SK-N-SH (cell line): ENCODE measurements at places on chromosomes 3 and 15. TPM values are rescaled to one million over a fixed set of nuclear protein-coding genes. Genes with fewer than 3 reads are reported as not detected.
A peak's percentile ranks its signal among the peaks of the same experiment; 100 is the strongest.

- H3K27ac ChIP-seq, result no peak overlapping the region
- H3K4me3 ChIP-seq, result no peak overlapping the region
- no peak for DNase-seq
These were observed 60.8 kb downstream of the GREM1 start for GRCh38 chr15:32778391-32779176.

GRCh38 chr15:76903251-76903681 lies 1.9 kb downstream of the SCAPER start:
- DNase-seq, result peak; percentile 50
- no peaks in the 10 kb centered on the region for H3K36me3 ChIP-seq
- peaks cover 13% of the 10 kb centered on the region for H3K4me1 ChIP-seq
- no peak overlapping the region for H3K27ac ChIP-seq
- no peaks in the 10 kb centered on the region for H3K27me3 ChIP-seq
- no peak overlapping the region for H3K4me3 ChIP-seq

DNA sequence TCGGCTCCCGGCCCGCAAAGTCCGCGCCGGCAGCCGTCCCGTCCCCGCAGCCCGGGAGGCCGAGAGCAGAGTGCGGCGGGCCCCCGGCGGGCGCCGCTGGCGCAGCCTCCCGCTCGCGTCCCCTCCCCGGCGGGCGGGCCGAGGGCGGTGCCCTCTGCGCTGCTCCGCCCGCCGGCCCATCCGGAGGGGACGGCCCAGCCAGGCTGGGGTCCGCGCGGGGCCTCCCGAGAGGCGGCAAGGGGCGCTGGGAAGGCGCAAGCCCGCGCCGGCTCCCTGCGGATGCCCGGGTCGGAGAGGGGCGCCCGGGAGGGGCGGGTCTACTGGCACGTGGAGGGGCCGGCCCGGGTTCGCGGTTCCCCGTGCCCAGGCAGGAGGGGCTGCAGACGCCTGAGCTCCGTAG lies at the start of the genes CLCN2 and POLR2H:
Gene CLCN2 (minus strand): TSS at position 74 of the 400 bp plus-strand sequence. CDS start 126 bp downstream, outside the sequence.
Gene POLR2H (plus strand): TSS at position 179 of the 400 bp plus-strand sequence. CDS start 1,783 bp downstream, outside the sequence.
- peak within 1 kb of the TSS; percentile 97 for H3K27ac ChIP-seq
- H3K27me3 ChIP-seq, result no peaks in the 10 kb centered on the region
- peaks cover 11% of the 10 kb centered on the region; the same call in 1 of the 2 replicates for H3K4me1 ChIP-seq
- H3K36me3 ChIP-seq, result peaks cover 22% of the 10 kb centered on the region
- peak within 1 kb of the TSS; percentile 96 for H3K4me3 ChIP-seq

DNA sequence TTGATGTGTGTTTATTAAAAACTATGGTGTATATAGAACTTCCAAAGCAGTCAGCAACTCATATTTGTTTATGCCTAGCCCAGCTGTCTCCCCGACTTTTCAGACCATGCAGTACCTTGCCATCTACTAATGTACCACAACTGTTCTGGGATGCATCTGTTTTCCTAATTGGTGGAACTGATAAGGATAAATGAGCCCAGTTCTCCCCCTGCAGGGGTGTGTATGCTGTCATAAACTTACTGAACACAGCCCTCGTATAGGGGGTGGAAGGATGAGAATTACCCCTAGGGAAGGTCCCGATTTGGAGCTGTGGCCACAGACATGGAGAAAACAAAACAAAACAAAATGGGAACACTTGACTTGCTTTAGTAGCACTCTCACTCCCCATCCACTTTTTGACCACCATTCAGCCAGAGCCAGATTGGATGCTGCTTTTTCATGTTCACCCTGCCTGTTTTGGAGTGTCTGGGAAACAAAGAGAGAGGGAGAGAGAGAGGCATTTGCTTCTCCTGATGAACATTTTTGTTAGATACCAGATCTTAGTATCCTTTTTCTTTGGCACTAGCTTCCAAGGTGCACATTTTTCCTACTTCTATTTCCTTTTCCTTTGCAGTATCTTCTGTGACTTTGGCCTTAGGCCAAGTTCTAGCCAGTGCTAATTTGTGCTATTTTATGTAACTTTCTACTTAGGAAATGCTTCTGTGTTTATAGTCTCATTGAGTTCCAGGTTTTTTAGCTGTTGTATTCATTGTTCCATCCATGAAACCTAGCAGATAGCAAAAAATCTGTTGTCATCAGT lies 29.1 kb downstream of the CADM2 start:
- peak; percentile 50 for DNase-seq
- no peaks in the 10 kb centered on the region for H3K36me3 ChIP-seq
- no peak overlapping the region for H3K27ac ChIP-seq
- no peaks in the 10 kb centered on the region for H3K4me1 ChIP-seq
- no peak overlapping the region for H3K4me3 ChIP-seq

- H3K27me3 ChIP-seq, result no peaks in the 10 kb centered on the region
- no peak overlapping the region for H3K27ac ChIP-seq
- no peak for DNase-seq
These were observed 26.4 kb downstream of the NIT2 start for GRCh38 chr3:100360757-100361496.

DNA sequence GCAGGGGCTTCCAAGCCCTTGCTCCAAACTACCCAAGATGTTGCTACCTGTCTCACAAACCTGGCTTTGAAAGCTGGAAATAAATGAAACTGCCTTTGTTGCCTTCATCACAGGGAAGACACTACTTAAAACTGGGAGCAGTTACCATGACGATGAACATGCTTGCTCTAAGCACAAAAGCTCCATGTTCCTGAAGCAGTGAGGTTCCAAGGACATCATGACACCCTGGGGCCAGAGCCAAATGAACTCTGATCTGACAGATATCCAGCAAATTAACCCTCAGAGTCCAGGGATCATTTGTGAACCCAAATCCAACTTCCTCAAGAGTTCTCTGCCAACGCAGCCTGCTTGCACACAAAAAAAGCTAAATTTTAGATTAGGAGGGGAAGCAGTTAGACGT lies 10.7 kb downstream of the TRAIP start:
- H3K4me3 ChIP-seq, result no peak overlapping the region
- peaks cover 5% of the 10 kb centered on the region for H3K36me3 ChIP-seq
- no peak overlapping the region for H3K27ac ChIP-seq
- no peaks in the 10 kb centered on the region for H3K4me1 ChIP-seq
- DNase-seq, result no peak
- H3K27me3 ChIP-seq, result no peaks in the 10 kb centered on the region

Gene CDHR4
- 0.07 and 0.13 TPM in 2 replicates for polyA plus RNA-seq

GRCh38 chr15:71532994-71533393 lies 277.4 kb upstream of the NR2E3 start:
- H3K36me3 ChIP-seq, result no peaks in the 10 kb centered on the region
- H3K4me3 ChIP-seq, result no peak overlapping the region
- no peak overlapping the region for H3K27ac ChIP-seq
- DNase-seq, result peak; percentile 31
- H3K27me3 ChIP-seq, result no peaks in the 10 kb centered on the region
- H3K4me1 ChIP-seq, result no peaks in the 10 kb centered on the region

Gene ROPN1
- 0.05 TPM in 1 of 2 replicates, not detected in the other for polyA plus RNA-seq

DNA sequence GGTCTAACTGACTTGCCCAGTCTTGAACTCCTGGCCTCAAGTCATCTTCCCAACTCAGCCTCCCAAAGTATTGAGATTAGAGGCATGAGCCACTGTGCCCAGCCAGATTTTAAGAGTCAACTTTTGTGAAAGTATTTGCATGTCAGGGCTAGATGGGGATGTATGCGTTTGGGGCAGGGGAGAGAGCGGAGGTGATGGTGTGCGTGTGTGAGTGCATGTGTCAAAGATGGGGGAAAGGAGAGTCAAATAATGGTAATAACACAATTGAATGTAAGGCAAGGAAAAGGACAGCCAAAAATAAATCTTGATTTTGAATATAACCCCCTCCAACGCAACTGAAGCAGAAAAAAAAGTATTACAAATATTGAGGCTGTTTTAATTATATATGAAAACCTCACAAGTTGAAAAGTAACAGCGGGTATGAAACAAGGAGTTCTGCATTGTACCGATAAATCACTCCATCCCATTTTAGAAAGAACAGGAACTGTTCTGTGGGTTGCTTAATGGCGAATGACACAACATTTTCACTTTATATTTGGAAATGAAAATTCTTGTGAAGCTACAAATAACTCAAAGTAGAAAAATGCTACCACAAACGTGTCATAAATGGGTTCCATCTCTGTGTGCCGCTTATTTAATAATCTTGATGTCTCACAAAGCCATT lies 29.9 kb upstream of the LDHAL6B start:
- no peaks in the 10 kb centered on the region for H3K4me1 ChIP-seq
- no peak for DNase-seq
- no peaks in the 10 kb centered on the region for H3K27me3 ChIP-seq
- no peak overlapping the region for H3K4me3 ChIP-seq

Gene OSBPL10
- 0.05 and 0.12 TPM in 2 replicates for polyA plus RNA-seq
